ENCODE measurements at places on chromosomes 3 and 15. TPM values are rescaled to one million over a fixed set of nuclear protein-coding genes. Genes with fewer than 3 reads are reported as not detected.

DNA sequence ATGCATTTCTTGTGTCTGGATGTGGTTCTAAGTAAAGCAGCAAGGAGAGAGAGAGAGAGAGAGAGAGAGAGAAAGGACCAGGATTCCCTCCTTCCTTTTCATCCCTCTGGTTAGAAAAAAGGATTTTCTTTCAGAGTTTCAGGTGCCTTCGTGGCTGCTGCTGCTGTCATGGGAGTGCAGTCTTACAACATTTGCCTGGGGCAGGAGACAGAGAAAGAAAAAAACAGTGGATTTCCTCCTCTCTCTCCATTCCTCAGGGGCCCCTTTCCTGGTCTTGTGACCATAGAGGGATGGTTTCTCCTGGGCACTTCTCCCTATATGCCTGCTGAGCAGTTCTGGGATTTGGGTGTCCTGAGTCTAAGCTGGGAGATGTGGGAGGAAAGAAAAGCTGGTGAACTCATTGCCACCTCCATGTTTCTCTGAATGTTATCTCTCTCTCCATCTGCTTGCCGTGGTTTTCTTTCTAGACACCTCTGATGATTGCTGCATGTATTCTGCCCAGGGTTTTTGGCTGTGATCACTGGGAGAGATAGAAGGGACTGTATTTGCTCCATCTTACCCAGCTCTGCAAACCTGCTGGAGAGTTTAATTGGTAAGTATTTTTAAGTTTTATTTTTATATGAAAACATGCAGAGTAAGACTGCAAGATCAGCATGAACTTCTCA, 142.4 kb upstream of the RGMA start:
- DNase-seq, result no peak

DNA sequence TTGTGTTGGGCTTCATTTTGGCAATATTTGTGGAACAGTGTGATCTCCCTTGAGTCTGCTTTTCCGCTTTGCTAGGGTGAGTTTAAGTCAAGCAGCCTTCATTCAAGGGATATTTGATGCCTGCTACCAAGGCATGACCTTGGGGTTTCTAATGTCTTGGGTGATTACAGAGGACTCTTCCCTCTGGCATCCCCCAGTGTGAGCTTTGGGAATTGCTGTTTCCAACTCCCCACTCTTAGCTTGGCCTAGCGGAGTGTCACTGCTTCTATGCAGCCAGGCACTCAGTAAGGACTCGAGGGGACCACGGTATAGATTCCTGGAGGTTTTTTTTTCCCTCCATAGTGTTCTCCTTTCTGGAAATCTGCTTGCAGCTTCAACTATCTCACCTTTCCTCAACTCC, 21.1 kb downstream of the GCNT3 start:
- no peak for DNase-seq

DNA sequence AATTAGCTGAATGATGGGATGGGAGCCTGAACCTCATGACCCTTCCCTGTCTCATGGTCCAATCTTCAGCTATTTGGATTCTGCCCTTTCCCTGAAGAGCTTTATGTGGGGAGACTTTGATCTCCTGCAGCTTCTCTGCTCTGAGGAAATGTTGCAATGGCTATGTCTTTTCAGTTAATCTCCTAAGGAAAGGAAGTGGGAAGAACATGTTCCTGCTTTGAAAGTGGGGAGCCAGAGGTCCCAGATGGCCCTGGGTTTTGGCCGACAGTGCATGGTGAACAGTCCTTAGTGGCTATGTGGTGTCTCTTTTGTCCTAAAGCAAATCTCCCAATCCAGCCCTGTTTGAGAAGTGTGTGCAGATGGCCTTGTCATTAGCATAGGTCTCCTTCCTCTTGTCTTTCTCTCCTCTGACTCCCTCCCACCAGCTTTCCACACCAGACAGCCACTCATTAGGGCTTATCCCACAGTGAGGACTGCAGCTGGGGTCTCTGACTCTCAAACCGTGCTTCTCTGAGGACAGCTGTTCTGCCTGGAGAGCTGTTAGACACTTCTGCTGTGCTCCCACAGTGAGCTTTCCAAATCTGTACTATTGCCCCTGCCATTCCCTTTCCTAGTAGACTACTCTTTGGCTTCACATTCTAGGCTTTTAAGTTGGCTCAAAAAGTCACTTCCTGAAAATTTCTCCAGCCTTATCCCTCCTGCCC, 365.8 kb upstream of the UMPS start:
- DNase-seq, result no peak

- no peak for DNase-seq
These were observed 153.1 kb upstream of the NUDT16 start for GRCh38 chr3:131228522-131228921.

CKMT1B gene
- 0.66 TPM for total RNA-seq

ONECUT1 gene
- not detected for total RNA-seq

TRPM1 gene
- total RNA-seq, result not detected

Data from activated CD4-positive, alpha-beta T cell treated with anti-CD3 and anti-CD28 coated beads, Interleukin-2, amount 10 ng/mL, durations not matched to agents 24 days and 14 days (primary cell).